ENCODE measurements at places on chromosomes 11 and 22.

GRCh38 chr22:28397306-28397705, 282.3 kb downstream of the TTC28 start:
- DNase-seq = no peak

DNA sequence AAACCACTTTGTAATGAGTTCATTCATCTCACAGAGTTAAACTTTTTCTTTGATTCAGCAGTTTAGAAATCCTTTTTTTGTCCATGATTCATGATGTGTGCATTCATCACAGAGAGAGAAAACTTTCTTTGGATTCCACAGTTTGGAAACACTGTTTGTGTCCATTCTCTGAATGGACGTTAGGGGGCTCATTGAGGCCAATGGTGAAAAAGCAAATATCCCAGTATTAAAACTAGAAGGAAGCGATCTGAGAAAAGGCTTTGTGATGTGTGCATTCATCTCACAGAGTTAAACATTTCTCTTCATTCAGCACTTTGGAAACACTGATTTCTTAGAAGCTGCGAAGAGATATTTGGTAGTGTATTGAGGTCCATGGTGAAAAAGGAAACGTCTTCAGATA, 155.6 kb upstream of the TRIM48 start:
- no peak for DNase-seq

- no peak for DNase-seq
Measured at GRCh38 chr22:37310075-37310606, 27.8 kb downstream of the CYTH4 start.

DNA sequence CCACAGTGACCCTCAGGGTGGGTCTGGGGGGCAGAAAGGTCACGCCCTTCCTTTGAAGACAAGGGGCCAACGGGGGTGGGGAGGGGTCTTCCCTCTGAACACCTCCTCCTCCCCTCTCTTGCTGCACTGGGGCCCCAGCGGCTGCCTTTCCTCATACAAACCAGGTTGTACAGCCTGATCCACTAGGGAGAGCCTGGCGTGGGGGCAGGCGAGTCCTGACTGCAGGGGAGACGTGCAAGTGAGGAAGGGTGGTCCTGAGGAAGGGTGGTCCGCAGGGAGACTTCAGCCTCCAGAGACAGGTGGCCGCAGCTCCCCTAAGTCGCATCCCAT, 43.6 kb upstream of the LINC01488 start:
- no peak for DNase-seq

DNA sequence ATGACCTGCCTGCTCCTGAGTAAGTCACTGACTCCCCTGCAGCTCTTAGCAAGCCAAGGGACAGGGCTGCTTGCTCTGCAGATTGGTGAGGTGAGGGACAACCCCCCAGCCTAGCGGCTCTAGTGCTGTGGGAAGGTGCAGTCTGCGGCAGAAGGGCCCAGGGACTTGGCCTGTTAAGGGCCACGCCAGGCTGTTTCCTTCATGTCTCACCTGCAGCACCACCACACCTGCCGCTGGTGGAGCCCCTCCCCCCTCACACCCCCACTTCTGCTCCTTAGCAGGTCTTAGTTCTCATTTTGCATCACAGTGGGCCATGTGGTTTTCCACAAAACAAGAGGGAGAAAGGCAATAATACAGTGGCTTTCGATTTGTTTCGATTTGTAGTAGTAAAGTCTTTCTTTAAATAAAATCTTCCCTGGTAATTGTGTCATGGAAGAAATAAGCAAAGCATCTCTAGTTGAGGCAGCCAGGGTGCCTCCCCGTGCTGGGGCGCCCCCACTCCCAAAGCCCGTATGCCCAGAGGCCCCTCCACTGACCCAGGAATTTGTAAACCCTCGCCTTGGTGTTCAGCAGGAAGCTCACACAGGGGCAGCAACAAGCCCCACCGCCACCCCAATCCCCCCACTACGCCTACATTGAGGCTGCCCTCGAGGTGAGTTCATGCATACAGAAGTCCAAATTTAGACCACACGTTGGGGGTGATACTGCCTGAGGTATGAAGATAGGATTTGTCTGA, 86.5 kb upstream of the CLDN5 start:
- DNase-seq = no peak

DNA sequence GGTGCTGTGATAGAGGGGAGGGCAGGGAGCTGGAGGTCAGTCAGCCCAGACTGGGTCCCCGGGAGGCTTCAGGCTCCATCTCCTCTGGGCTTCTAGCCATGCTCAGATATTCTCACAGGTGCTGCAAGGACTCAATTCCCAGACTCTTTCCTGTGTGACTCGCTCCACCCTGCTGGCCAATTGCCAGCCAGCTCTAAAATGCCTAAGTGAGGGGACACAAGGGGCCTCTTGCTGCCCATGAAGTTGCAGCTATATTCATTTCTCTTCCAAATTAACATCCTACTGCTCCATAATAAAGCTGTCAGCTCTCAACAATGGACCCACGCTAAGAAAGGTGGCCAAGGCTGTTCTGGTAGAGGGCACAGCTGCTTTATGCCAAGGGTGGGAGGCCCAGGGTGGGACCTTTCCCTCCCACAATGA, 101.5 kb downstream of the PLEKHA7 start:
- no peak for DNase-seq

DNA sequence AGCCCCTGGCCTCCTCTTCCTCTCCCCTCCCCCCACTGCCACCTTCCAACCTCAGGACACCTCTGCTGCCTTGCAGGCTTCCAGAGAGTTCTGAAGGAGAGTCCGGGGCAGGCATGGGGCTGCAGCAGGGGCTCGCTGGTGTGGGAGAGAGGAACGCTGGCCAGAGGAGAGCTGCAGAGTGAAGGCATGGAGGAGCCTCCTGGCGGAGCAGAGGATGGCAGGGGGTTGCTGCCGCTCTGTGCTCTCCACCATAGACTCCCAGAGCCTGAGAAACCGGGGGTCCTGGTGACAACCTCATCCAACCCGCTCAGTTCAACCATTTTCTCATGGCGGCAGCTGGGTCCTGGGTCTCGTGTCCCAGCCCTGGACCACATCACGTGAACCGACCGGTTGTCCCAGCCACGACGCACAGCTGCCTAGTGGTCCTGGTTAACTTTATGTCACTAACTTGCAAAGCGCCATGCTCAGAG, 17.5 kb downstream of the MRGPRG start:
- DNase-seq = no peak

DNA sequence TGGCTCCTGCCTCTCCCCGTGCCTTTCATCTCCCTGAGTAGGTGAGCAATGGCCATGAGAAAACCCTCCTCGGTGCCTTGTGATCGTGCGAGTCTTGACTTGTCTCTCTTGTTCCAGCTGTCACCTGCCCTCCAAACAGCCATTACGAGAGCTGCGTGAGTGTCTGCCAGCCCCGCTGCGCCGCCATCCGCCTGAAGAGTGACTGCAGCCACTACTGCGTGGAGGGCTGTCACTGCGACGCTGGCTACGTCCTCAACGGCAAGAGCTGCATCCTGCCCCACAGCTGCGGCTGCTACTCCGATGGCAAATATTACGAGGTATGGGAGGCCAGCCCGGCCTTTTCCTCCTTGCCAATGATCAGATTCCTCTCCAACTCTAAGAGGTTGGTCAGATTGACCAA, 51.7 kb downstream of the TECTA start:
- no peak for DNase-seq

DNA sequence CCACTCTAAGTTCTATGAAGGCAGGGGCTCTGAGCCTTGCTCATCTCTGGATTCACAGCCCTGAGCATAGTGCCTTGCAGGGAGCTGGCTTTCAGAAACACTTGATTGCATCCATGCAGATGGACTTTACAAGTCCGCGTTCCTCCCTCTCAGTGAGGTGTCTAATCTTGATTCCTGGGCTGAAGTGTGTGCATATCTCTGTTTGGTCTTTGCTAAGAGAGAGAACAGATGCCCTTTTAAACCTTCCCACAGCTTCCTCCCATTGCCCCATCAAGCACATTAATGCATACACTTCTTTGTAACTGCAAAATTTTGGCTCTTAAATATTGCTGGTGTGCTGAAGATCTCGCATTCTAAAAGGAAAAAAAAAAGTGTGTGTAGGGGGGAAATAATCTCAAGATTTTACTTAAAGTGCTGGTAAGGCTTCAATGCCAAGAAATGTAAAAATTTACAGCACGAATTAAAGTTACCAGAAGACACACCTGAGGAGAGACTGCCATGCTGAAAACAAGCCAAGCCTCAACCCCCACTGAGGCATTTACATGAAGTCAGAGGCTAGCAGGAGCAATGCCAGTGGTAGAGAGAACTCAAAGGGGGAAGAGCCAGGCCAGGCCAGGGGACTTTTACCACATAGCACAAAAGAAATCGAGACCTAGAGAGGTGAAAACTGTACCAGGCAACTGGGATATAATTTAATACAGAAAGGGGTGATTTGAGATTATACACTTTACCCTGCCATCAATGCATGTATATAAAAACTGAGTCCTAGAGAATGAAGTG, 492.1 kb downstream of the SOX6 start:
- no peak for DNase-seq

- DNase-seq = no peak
Measured at GRCh38 chr11:112455791-112456190, 195.1 kb upstream of the PLET1 start.

DNA sequence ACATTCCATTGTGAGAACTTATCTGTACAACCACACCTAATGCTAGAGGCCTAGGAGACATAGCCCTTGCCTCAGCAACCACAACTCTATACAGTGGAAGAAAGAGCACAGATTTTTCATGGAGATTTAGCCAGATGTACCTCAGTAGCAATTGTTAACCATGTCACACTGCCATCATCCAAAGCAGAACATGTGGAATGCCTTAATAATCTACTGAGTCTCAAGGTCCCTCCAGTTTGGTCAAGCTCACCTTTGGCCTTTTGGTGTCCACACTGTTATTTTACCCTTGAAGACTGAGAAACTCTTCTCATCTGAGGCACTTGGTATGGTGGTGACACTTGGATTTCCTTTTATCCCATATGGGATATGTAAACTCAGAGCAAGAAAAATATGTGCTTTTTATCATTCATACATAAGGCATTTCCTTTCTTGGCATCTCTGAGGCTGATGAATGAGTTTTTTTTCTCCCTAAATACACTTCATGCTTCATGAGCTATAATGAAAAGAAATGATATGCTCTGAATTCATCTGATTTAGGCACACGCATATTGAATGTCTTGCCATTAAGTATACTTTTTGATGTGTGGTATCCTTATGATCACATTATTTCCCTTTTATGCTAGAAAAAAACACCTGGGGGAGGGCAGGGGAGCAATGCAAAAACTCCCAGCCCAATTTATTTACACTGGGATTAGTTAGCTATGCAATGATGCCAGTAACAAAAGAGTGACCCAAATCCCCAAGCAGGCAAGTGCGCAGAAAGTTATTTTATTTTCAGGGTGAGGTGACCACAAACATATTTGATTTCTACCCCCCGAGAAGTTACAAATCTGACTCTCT, 63.3 kb upstream of the ME3 start:
- DNase-seq = no peak

- no peak for DNase-seq
Measured at GRCh38 chr11:76077575-76078150, 128.6 kb downstream of the WNT11 start.

DNA sequence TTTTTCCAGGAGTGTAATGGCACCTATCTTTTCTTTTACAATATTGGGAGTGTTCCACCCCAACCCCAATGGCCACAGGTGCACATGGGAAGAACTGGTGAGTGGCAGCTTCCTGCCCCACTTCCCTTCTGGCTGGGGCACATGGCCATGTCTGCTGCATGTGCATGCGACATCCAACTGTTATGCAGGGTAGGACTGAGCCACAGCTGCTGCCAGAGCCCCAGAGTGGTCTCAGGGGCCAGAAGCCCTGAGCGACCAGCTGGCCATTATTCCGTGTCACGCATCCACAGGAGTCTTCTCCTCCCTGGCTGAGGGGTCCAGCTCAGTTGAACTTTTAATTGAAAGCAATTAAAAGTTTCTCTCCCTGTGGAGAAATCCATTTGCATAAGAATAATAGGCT, 8.7 kb upstream of the GLYAT start:
- DNase-seq = no peak

- DNase-seq = no peak
Measured at GRCh38 chr11:69049490-69049867, 747 bp downstream of the TPCN2 start.

DNA sequence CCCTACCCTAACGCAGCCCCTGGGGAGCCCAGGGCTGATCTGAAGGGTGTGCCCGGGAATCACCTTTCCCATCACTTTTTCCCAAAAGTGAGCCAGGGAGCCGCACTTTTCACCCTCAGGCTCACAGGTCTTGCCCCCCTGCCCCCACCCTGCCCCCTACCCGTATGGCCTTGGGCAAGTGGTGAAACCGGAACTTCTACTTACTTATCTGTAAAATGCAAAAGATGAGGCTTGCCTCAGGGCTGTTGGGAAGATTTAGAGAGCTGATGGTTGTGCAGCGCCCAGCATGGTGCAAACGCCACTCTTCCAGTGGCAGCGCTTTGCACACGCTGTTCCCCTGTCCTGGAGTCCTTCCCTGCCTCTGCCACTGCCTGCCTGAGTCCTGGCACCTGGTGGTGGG, 8.0 kb downstream of the SYT12 start:
- no peak for DNase-seq

GRCh38 chr22:44842417-44842816, 90.0 kb downstream of the ARHGAP8 start:
- no peak for DNase-seq

DNA sequence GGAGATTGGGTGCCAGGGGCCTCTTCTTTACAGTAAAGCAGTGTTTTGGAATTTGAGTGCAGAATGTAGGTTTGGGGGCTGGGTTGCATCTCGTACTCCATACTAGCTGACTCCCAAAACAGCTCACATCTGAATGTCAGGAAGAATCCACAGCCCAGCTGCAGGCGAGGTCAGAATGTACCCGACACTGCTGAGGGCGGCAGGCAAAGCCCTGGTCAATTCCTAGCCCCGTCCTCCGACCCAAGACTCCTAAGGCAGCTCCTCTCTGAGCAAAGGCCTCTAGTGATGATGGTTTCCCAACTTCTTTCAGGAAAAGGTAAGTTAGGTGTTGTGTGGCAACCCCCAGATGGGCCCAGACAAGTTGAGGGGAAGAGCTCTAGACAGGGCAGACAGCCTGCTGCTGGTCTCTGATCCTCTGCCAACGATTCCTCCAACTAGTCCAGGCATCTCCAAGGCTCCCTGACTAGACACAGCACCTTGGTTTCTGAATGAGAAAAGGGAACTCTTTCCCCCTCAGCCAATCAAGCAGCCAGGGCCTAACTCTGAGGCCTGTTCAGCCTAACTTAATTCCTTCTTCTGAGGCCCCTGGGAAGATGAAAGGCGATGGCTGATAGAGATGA, 8.6 kb downstream of the LARGE2 start:
- DNase-seq = no peak

DNA sequence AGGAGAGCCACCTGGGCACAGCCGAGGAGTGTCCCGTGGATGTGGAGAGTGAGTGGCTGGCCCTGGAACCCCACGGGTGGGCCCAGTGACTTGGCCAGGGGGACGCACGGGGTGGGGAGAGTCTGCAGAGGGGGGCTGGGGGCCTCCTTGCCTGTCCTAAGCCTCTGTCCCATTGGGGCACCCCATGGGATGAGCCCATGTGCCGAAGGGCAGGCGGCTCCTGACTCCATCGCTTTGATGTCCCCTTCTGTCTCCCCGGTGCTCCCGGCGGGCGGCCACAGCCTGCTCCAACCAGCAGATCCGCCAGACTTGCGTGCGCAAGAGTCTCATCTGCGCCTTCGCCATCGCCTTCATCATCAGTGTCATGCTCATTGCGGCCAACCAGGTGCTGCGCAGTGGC, 9.4 kb downstream of the CABP7 start:
- no peak for DNase-seq

Measured in activated CD8-positive, alpha-beta memory T cell treated with anti-CD3 and anti-CD28 coated beads for 4 hours (primary cell).